ENCODE measurements at places on chromosomes 16 and 17.

DNA sequence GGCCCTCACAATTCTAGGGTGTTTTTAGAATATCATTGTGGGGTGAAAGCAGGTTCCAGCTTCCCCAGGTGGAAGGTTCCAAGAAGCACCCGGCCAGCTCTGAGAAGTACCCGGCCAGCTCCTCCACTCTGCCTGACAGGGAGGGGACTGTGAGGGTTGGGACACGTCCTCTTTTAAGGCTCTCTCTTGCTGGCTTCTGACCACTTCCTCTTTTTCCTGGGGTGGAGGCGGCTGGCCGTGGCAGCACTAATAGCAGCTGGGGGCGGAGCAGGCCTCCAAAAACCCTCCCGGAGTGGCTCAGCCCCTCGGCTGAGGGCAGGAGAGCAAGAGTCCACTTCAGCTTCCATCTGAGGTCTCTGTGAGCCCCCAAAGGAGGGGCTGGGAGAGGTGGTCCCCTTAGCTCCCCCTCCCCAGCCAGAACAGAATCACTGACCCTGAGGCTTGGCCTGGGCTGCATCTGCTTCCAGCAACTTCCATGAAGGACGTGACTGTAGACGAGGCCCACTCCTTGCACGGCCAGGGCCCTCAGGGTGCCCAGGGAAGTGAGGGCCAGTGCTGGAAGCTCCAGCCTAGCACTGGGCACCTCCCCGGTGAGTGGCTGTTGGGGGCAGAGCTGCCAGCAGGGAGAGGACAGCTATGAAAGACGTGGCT, 26.7 kb upstream of the PLCG2 start:
- no peak for DNase-seq

DNA sequence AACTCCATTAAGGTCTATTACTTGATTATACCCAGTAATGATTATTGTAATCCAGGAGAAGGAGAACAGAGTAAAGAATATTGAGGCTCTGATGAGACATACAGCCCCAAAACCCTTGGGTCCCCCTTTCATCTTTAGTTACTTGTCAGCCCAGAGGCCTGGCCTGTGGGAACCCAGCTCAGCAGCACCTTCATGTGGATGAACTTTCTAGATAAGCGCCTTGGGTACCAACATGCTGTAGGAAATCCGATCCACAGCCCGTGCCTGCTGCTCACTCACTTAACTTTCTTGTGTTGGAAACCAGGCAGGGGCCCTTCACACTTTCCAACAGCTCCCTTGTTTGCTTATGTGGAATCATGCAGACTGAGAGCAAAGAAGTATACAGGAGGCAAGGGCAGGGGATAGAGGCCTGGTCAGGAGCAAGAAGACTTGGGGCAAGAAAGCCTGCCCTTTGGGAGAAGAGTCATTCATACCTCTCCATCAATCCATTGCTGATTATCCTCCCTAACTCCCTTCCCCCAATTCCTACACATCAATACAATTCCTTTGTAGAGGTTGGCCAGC, 64.0 kb upstream of the SOX9 start:
- no peak for DNase-seq

DNA sequence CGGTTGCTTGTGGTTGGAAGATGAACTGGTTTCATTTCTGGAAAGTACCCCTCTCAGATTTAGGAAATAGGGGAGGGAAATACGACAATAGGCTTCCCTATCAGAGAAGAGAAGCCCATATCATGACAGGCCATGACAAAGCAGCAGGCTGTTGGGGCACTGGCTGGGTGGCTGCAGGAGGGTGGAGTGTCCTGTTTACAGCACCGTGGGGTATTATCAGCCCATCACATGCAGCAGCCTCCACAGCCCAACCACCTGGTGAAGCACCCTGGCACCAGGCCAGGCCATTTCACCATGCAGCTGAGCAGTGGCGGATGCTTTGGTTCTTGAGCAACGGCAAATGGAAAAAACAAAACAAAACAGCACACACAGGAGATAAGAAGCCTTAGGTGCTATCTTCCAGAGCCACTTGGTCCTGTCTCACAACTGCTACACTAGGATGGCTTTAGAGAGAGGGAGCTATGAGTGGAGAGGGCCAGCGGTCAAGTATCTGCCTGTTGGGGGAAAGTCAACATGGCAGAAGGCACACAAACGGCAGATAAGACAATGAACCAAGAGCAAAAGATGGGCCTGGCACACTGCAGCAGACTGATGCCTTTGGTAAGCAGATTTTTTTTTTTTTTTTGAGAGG, 24.2 kb downstream of the FAM117A start:
- DNase-seq = peak; percentile 59

GRCh38 chr17:57819285-57819684, 30.6 kb downstream of the MRPS23 start:
- no peak for DNase-seq

DNA sequence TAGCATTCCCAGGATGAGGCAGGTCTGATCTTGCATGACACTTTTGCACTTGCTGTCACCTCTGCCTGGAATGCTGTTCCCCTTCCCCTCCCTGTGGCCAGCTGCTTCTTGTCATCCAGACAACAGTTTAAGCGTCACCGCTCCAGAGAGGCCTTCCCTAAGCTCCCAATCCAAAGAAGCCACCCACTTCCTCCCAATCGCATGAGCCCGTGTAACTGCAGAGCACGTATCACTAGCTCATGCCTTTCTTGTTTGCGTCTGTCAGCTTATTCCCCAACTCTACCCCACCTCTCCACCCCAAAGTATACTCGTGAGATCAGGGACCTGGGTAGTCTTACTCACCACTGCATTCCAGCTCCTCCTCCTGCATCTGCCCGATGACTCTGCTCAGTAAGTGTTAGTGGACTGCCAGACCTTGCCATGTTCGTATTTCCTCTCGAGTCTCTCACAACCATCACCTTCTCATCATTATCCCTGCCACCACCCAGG, 92.8 kb downstream of the GAS7 start:
- no peak for DNase-seq

GRCh38 chr17:42407289-42407836, 15.7 kb downstream of the CAVIN1 start:
- DNase-seq = peak; percentile 44

DNA sequence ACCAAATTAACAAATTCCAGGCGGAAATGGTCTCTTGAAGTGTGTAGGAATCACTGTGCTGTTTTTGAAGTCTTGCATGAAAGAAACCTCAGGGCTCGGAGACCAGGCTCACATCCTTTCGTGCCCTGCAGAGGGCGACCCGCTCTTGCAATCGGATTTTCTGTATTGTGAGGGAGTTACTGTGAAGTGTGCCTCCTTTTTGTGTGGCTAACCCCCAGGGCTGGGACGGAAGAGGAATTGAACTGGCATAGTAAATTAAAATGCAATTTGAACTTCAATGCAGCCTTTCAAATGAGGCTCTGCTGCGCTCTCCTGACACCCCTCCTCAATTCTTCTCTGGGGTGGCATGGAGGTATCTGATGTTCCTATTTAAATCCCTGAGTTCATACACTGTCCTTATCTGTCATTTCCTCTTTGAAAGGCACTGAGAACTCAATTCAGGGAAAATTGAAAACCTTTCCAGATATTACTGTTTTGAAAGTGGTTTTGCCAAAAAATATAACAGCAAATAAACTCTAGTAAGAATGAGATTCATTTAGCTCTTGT, 51.5 kb upstream of the MGAT5B start:
- peak; percentile 28 for DNase-seq

DNA sequence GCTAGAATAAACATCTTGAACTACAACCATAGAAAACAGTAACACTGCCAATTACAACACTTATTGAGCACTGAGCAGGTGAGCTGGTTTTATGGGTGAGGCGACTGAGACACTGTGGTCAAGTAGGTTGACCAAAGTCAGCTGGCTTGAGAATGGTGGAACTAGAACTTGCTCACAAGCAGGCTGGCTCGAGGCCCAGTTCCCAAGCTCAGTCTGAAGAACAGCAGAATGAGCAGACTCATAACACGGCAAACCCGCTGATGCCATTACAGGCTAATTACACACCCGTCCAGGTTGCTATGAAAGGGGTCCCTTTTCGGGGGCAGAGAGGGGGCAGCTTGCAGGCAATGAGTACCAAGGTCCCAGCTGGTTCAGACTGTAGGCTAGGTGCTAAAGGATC, 6.5 kb downstream of the ZZEF1 start:
- DNase-seq = no peak

DNA sequence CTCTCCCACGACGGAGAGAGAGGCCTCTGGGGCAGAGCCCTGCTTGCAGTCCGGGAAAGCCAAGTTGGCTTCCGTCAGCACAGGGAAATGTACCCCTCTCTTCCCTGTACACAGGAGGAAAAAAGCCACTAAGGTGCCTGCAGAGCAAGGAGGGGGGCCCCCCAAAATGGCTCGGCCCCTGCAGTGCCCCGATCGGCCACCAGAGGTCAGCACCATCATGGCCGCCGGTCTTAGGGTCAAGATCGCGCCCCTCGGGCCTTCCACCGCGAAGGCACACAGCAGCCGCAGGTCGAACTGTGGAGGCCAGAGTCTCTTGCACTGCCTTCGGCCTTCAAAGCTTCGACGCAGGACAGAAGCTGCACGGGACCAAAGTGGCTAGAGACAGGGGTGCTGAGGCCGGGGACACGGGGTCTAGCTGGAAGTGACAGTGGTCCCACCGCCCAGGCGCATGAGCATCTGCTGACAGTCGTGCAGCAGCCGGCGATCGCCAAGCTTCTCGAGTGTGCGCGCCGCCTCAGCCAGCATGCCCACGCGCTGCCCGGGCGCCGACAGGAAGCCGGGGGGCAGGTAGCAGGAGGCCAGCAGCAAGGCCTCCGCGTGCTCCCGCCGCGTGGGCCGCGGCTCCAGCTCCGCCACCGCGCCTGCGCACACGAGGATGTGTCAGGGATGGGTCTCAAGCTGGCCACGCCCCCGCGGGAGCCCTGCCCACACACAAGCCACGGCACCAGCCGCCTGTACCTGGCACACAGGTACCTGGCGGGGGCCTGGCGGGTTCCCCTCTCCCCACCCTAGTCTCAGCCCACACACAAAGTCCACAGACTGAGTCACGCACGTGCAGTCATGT, 24.4 kb downstream of the SREBF1 start:
- DNase-seq = peak; percentile 65

DNA sequence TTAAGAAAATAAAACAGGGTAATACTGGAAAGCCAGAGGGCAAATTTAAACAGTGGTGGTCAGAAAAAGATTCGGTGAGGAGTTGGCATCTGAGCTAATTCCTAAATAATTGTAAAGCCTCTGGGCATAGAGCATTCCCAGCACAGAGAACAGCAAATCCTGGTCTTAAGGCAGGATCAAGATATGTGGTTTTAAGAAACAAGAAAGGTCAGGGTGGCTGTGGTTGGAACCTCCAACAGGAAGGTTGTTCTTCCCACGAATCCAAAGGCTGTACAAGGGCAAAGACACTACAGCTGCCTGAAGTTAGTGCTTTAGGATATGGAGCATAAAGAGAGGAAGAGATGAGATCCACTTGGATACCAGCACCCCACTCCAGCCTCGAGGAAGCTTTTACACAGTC, 114.6 kb downstream of the ZNF18 start:
- DNase-seq = no peak

- DNase-seq = no peak
Measured at GRCh38 chr16:49013727-49014080, 267.9 kb downstream of the CBLN1 start.

DNA sequence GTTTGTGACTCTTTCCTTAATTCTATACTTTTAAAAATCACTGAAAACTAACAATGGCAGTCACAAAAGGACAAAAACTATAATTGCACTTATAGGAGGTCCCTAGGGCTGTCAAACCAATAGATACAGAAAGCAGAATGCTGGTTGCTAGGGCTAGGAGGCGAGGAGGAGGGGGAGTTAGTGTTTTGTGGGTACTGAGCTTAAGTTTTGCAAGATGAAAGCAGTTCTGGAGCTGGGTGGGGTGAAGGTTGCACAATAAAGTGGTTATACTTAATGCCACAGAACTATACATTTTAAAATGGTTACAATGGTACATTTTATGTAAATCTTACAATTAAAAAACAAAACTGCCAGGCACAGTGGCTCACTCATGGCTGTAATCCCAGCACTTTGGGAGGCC, 27.3 kb downstream of the NUBP1 start:
- no peak for DNase-seq

DNA sequence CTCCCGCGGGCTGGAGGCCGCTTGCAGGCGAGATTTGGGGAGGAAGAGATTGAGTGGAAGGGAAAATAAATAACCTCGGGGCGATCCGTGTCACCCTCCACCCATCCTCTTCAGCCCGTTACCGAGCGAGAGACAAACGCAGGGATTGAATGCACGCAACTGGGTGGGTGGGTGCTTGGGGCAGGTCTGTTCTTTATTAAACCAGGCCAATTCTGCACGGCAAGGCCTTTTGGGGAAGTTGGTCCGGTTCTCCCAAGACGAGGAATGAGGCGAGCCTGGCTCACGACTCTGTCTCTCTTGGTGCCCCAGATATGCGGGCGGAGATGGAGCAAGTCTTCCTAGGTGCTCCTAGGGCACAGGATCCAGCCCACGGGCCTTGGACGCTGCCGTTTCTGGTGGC, 396 bp upstream of the HOXB7 start:
- DNase-seq = no peak

DNA sequence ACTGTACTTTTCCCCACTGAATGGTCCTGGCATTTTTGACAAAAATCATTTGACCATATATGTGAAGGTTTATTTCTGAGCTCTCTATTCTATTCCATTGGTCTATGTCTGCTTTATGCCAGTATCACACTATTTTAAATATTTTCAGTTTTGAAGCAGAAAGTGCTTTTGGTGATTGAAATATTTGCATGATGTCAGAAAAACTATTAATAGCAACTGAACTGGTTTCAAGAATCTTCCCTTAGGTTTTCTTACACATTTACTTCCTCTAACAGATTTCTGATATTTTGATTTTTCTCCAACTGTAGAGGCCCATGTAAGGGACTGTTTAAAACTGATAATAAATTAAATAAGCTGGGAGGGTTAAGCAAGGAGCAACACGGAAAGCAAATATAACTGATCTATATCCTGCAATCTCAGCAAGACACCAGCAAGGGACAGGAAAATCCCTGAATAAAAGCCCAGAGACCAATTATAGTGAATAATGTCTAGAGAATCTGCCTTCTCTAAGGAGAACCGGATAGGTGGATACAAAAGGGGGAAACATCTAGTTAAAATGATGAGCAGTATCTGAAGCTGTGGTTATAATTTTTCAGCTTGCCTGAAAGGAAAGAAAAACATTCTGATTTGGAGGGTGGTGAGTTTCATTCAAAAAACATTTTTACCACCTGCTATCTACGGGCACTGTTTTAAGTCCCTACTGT, 80.9 kb upstream of the STAC2 start:
- DNase-seq = no peak

DNA sequence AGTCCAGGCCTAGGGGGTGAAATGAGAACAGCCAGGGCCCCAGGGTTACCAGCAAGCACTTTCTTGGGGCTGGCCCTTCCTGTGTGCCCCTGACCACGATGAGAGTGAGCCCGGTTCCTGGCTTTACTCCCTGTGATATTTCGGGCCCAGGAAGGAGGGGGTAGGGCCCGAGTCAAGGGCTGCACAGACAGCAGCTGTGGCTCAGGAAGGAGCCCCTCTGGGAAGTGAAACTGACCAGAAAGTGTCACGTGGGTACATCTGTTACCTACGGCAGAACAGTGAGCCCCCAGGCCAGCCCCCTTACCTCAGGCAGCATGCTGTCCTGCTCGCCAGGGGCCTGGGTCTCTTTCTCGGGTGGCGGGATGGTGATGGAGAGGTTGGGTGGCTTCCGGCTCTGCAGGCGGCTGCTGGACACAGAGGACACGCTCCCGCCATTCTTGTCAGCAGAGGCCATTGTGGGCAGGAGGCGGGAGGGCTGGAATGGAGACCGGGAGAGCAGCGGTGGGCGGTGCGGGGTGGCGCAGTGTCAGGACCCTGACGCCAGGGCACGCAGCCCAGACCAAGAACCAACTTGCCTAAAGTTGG, 13.8 kb downstream of the AANAT start:
- no peak for DNase-seq

GRCh38 chr17:5843366-5844026, 226.7 kb upstream of the WSCD1 start:
- no peak for DNase-seq

Data from stimulated activated CD4-positive, alpha-beta T cell treated with anti-CD3 and anti-CD28 coated beads, Interleukin-1b, Interleukin-23, amount 100 ng/mL, for 4 hours (primary cell).